ENCODE measurements at places on chromosomes 1 and 21.

DNA sequence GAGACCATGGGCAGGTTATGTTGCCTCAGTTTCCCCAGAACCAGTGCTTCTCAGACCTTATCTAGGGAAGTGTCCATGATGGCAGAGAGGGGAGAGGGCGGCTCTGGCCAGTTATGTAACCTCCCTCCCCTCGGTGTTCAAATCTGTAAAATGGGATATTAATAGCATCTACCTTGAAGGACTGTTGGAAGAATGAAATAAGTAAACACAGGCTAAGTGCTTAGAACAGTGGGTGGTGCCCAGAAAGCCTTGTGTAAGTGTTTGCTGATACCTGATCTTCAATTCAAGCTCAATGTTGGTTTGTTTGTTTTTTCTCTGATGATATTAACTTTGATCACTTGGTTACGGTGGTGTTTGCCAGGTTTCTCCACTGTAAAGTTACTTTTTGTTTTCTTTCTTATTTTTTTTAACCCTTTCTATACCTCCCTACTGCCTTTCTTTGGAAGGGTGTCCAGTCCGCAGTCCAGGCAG lies 34.9 kb downstream of the EPHA2 start:
- DNase-seq: no peak

GRCh38 chr1:47758341-47759250 lies 238.6 kb downstream of the TRABD2B start:
- DNase-seq: peak; percentile 48

- DNase-seq: no peak
Measured at GRCh38 chr1:96445302-96445701, 276.3 kb upstream of the PTBP2 start.

- DNase-seq: no peak
Measured at GRCh38 chr1:95057351-95057750, 15.4 kb downstream of the ALG14 start.

DNA sequence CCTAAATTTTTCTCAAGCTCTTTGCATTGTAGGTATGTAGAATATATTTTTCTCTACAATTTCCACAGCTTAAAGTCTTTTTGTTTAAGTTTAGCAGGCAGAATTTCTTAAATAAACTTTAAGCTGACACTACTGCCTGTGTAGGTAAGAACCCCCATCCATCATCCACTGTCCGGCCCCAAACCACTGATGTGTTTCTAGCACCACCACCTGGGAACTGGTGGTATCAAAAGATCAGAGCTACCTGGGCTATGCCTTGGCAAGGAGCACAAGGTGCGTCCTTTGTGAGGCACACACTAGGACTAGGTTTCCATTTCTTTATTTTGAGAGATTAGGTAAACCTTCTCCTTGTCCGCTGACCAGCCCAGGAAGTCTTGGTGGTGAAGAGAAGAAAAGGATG lies 10.5 kb upstream of the LELP1 start:
- no peak for DNase-seq
